Right atrium auricular region (tissue), 2 donors: ENCODE measurements at places on chromosomes 16 and 17. TPM values are rescaled to one million over a fixed set of nuclear protein-coding genes. Genes with fewer than 3 reads are reported as not detected.

Gene SRCIN1
- total RNA-seq = 0.52 TPM

Gene TNFRSF13B
- total RNA-seq = not detected

Gene WFIKKN1
- 0.71 TPM for total RNA-seq

Gene CDK5R1
- 0.75 TPM for total RNA-seq

Gene TBC1D26
- not detected for total RNA-seq

Gene POLR3E
- 30.3 TPM for total RNA-seq

Gene DLX4
- 0.71 TPM for total RNA-seq

Gene TBC1D3K
- total RNA-seq = not detected

Gene CDC27
- 39.3 TPM for total RNA-seq

Gene ZNF747
- total RNA-seq = 13.3 TPM

Gene WSCD1
- 1.8 TPM for total RNA-seq

Gene GPRC5B
- total RNA-seq = 40.0 TPM

Gene STX4
- total RNA-seq = 23.8 TPM

Gene CCDC40
- 3.0 TPM for total RNA-seq
